OCI-LY7 (cell line): ENCODE measurements at places on chromosomes 5 and 9. TPM values are rescaled to one million over a fixed set of nuclear protein-coding genes. Genes with fewer than 3 reads are reported as not detected.

- DNase-seq: no peak
These were observed 889 bp downstream of the PDLIM4 start for GRCh38 chr5:132258102-132259068.

Gene CARD6
- total RNA-seq: 0.33 and 0.53 TPM in 2 replicates

Gene CTSV
- total RNA-seq: 0.25 and 0.31 TPM in 2 replicates

DNA sequence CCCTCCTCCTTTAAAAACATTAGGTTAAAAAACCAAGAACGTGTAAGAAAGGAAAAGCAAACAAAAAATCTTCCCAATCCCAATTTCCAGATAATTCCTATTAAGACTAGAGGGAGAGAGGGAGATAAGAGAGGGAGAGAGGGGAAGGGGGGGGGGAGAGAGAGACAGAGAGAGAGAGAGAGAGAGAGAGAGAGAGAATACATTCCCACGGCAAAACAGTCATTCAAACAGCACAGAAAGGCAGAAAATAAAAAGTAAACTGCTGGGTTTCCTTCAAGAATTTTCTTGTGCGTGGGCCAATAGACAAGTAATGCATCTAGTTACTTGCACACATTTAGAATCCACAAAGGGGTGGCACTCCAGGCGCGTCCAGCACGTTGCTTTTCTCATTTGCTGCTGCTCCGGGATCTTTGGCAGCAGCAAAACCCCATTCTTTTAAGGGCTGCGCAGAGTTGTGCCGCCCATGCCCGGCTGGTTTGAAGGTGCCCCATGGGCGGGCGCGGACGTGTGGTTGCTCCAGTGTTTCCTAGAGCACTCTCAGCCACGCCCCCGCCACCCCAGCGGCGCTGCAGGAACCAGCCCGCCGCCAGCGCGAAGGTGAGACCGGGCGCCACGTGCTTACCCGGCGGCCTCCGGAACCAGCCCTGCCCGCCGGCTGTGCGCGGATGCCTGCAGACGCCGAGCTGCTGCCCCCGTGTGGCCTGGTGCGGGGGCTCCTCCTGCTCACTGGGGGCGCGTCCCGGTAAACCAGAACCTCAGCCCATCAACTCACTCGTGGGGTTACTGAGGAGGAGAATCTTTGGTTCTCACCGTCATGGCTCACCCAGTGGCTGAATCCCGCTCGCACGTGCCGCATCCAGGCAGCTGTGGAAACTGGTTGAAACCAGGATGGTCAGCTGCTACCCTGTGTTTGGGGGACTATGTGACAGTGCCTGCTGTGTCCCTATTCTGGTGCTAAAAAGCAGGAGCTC lies 44.6 kb downstream of the STC2 start:
- DNase-seq: peak; percentile 23

GRCh38 chr5:125683669-125684068 lies 739.5 kb upstream of the GRAMD2B start:
- no peak for DNase-seq

- DNase-seq: no peak
These were observed 7.9 kb downstream of the MTRR start for GRCh38 chr5:7876867-7877266.
